ENCODE measurements at places on chromosomes 6 and 20.

GRCh38 chr6:5634525-5634924 is 372.2 kb downstream of the NRN1 start:
- DNase-seq = no peak

- DNase-seq = no peak
These were observed 14.1 kb upstream of the CD24 start for GRCh38 chr6:106988664-106989063.

DNA sequence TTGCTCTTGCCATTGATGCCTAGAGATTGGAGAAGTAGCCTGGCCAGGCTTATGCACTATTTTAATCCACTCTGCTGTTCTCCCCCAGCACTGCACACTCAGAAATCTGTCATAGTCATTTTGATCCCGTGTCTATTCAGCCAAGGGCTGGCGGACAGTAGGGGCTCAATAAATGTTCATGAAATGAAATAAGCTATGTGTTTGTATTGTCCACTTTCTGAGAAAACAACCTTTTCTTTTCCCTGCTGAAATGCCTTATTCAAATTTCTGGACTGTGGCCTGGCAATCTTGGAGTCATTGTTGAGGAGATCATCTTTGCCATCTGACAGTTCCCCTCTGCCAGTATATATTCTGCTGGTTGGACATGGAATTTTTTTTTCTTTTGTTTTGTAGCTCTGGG is 550.4 kb upstream of the MAP3K7 start:
- DNase-seq = no peak

DNA sequence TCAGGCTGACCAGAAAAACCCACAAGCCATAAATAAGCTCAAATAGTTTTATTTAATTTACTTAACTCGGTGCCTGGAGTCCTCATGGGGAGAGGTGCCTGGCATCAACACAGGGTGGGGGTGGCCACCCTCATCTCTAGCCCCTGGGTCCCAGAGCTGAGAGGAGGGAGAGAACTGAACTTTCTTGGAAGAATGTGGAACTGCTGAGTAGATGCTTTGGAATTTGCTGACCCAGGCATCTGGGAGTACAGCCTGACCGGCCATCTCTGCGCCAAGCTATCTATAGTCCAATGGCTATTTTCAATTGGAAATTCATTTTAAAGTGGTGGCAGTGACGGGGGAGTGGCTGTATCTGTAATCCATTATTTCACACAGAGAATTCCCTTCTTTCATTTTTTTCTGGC is 104.8 kb downstream of the CDH26 start:
- DNase-seq = no peak

DNA sequence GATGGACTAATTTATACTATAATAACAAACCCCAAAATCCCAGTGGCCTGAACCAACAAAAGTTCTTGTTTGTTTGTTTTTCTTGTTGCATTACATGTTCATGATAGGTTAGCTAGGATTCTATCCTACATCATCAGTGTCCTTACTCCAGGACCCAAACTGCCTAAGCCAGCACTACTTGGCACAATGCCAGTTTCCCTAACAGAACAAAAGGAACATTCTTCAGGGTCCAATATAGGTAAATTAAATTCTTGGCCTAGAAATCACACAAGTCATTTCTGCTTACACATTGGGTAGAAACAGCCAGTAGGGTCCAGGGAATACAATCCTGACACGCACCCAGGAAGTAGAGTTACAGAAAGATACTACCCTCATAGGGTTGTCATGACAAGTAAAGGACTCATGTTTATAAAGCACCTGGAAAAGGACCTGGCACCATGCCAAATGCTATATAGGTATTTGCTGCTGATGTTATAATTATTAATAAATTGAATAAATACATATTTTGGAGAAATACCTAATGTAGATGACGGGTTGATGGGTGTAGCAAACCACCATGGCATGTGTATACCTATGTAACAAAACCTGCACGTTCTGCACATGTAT is 38.8 kb downstream of the RCAN2 start:
- no peak for DNase-seq

DNA sequence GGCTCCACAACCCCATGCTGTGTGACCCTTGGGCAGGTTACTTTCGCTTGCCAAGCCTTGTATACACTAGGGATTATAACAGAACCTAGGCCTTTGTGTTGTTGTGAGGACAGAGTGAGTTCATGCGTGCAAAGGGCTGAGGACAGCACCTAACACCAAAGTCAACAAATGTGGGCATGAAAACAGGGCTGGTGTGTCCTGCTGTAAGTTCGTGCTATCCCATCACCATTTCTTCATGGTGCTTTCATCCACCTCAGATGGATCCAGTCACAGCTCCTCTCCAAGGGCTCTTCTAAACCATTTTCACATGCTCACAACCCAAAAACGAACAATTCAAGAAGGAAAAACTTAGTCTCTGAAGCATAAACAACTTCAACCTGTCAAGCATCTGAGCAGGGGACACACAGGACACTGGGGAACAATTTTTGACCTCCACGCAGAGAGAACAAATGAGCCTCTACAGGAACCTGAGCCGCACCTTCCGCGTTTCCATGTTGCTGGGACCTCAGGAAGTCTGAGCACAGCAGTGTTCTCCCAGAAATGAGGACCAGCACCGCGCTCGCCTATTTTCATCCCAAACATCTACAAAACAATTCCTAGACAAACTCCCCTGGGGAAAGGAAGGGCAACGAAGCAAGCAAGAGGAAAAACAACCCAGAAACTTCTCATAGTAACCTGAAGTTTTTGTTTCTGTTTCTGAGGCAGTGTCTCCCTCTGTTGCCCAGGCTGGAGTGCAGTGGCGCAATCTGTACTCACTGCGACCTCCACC is 3.1 kb downstream of the LRP11 start:
- DNase-seq = no peak

DNA sequence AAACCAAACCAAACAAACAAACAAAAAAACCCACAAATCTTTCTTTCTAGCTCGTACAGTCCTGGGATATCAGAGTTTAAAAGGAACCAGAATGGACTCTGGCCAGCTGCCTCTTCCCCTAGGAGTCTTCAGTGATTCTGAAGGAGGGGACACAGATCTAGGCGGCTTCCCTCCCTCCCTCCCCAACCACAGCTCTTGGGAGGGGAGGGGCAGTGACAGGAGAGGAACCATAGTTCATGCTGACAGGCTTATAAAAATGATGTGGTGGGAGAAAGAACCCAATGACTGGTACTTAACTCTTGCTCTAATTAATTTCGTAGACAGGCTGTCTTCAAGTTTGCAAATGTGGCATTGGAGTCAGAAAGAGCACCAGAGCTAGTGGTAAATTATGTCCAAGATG is 56.0 kb downstream of the NPEPL1 start:
- no peak for DNase-seq

DNA sequence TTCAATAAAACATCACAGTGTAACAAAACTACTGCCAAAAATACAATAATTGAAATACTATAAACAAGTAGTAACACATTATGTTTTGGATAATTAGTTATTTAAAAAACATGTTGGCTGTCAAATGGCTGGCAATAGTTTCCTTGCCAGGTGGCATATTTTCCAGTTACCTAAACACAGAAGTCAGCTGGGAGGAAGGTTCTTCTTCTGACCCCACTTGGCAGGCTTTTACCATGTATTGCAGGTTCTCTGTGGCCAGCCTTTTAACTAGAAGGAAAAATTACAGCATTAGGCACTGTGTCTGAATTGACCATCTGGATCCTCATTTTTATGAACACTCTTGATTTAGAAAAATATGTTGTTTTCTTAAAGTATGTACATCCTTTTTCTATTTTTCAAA is 131.4 kb downstream of the MMS22L start:
- DNase-seq = no peak

GRCh38 chr6:137693711-137694110 is 173.3 kb upstream of the TNFAIP3 start:
- DNase-seq = no peak

GRCh38 chr6:2738373-2738979 is 12.2 kb downstream of the MYLK4 start:
- DNase-seq = peak; percentile 56

- no peak for DNase-seq
These were observed 1.1 kb downstream of the SNAI1 start for GRCh38 chr20:49983848-49984408.

GRCh38 chr6:44264154-44265006 is 971 bp downstream of the NFKBIE start:
- no peak for DNase-seq

- no peak for DNase-seq
These were observed 128.0 kb downstream of the FOXC1 start for GRCh38 chr6:1737463-1738311.

DNA sequence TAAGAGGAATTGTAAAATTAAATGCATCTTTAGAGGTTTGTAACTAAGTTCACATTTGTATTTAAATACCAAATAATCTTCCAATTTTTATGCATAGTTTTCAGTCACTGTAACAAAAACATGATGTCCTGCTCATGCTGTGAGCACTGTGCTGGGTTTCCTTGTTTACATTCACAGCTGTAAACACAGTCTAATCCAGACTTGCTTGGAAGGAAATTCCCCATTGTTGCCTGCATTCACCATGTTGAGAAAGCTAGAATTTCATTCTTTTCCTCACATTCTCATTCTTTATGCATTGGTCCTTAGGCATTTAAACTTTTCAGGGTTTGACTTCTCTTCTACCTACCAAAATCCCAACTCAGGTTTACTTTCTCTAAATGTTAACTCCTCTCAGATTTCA is 242.0 kb upstream of the TBX18 start:
- no peak for DNase-seq

DNA sequence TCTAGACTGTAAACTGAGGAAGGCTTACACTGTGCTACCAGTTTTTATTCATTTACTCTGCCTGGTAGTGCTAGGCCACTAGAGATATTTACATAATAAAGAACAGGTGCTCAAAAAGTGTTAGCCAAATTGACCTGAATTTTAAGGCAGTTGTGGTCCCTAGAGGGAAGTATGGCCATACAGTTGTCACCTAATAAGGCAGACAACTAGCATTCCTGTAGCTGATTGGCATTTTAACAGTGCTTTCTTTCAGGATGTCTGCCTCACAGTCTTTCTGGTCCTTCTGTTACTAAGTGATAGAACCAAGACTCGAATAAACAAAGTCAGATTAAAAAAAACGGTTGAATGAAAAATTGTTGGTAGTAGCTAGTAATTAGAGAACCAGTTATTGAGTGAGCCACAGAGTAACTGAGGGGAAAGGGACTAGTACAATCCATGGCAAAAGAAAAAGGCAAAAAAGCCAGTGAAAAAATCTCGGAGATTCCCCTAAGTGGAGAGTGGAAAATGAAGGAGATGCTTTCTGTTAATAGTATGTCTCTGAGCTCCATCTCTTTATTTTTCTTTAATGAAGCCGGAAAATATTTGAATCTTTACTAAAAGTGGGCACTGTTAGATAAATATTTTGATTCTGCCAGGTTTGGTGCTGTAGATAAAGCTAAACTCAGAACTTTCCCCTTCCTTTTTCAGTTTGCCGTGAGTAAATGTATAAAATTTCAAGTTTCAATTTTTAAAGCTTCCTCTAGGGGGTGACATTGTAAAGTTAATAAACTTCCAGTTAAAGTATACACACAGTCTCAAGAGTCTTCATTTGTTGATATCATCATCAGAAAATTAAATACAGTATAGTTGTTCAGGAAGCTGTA is 9.1 kb downstream of the VTA1 start:
- peak; percentile 41 for DNase-seq

DNA sequence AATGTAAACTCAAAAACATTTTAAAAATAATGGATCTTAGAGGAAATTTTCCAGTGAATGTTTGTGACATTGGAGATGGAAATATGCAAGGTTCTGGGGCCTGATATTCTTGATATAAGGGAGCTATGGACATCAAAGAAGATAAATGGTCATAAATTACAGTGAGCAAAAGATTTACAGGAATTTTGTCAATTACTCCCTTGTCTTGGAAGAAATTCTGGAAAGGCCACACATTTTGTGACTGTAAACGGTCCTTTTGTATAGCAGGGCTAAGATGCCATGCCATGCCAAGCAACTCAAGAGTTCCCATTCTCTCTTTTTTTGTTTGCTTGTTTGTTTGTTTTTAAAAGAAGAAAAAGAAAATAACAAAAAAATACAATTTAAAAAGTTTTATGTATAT is 1186.2 kb upstream of the CITED2 start:
- no peak for DNase-seq

DNA sequence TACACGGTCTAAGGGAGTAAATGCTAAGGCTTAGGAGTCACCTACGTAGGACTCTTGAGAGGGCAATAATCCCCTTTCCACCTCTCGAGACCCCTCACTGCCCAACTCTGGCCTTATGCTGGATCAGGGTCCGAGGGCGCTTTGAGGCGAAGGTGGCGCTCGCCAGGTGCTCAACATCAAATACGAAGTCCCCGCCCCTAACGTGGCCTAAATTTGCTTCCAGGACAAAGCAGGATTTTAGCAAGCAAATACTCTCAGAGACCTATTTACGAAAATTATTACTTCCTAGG is 406 bp upstream of the TRIM26 start:
- DNase-seq = no peak

- DNase-seq = no peak
These were observed 90.8 kb upstream of the FOXP4 start for GRCh38 chr6:41455410-41455809.

GRCh38 chr20:48847498-48848205 is 19.9 kb upstream of the PREX1 start:
- DNase-seq = no peak

- DNase-seq = peak; percentile 40
These were observed 340.1 kb downstream of the PHF3 start for GRCh38 chr6:63975699-63976098.

DNA sequence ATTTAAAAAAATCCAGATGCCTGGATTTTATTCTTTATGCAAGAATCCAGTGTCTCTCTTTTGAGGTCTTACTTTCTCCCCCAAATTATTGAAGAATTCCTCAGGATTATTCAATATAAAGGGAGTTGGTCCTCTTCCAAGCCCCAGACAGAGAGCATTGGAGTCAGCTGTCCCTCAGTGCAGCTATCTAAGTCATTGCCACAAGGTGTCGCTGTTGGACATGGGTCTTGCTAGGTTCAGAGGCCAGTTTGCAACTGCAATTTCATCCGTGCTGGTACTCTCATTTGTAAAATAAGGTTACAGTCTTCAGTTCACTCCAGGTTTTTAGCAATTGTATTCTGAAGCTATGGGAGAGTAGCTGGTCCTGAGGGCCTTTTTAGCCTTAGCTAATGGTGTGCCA is 27.8 kb downstream of the CCN2 start:
- DNase-seq = peak; percentile 48

- no peak for DNase-seq
These were observed 8.7 kb upstream of the PTPRA start for GRCh38 chr20:2864626-2865025.

- DNase-seq = peak; percentile 32
These were observed 243.7 kb downstream of the TFAP2C start for GRCh38 chr20:56872620-56873458.
